Thymus (tissue), 14 donors: ENCODE measurements at places on chromosomes 6 and 20.

- no peak for DNase-seq
These were observed 149.8 kb downstream of the SH3BGRL2 start for GRCh38 chr6:79780881-79781280.

DNA sequence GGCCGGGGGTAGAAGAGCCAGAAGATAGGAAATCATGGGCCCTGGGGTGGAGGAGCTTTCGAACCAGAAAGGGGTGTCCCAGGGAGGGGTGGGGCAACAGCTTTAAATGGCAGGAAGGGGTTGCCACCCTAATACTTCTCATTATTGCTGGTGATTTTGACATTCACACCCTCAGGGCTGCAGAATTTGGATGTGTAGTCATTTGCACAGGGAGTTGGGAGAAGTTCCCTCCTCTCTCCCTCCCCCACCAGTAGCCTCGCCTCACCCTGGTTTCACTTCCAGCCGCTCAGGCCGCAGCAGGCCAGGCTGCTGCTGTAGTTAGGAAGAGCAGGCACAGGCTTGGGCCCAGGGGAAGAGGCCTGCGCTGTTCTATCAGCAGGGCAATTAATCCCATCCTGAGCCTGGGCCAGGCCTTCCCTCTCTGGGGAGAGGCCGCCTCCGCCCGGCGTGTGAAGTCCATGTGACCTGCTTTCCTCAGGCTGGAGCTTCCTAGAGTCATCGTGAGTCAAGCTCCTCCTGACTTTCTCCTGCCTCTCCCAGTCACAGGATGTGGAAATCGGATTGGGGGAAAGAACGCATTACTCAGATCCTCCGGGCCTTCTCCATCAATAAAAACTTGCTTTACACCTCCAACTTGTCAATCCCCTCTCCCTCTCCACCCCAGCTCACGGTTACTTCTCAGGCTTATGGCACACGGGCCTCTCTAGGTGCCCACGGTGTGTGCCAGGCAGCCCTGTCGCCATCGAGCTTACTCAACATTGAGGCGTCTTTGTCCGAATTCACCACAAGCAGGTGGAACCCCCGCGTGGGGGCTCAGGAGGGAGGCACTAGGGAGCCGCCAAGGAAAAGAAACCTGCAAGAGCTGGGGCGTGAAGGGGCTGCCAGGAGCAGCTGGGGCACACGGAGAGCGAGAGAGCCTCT lies 7.8 kb downstream of the ADTRP start:
- DNase-seq = no peak

DNA sequence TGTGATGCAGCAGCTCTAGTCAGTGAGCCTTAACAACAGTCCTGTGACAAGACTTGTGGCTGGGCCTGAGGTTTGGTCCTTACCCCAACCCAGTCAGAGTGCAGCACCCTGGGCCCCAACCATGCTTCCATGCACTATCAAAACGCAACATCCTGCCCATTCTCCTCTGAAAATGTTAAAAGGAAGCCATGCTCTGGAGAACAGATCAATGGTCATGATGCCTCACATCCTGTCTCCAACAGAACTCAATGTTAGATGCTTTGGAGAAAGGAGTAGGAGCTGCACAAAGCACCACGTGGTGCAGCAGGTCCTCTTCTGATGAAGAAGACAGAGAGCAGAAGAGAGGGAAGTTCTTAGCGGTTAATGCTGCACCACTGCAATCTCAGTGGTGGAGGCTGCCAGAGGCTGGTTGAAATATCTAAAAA lies 41.9 kb downstream of the TRAM2 start:
- DNase-seq = no peak

GRCh38 chr20:63775096-63775978 lies 35.8 kb downstream of the SLC2A4RG start:
- peak; percentile 68 for DNase-seq

DNA sequence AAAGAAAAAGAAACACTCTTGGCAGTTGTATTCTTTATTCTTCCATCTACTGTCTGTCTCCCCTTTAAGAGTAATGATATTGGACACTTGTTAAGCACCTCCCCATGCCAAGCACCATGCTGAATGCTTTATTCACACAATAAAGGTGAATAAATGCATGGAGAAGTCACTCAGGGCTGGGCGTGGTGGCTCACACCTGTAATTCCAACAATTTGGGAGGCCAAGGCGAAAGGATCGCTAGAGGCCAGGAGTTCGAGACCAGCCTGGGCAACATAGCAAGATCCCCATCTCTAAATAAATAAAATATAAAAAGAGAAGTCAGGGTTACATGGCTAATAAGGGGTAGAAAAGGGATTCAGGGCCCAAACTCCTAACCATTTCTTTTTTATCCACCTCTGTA lies 32.1 kb downstream of the CEP250 start:
- DNase-seq = no peak

DNA sequence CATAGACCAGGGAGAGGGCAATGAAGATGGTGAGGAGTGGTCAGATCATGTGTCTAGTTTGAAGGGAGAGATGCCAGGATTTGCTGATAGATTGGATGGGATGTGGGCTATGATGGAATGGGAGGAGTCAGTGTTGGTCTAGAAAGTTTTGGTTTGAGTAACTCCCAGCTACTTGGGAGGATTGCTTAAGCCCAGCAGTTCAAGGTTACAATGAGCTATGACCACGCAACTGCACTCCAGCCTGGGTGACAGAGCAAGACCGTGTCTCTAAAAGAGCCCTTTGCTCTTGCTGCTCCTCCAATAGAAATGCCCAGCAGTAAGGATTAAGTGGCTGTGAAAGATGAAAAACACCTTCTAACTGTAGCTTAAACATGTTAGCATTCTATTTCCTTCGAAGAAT lies 18.2 kb upstream of the LAMP5 start:
- no peak for DNase-seq

DNA sequence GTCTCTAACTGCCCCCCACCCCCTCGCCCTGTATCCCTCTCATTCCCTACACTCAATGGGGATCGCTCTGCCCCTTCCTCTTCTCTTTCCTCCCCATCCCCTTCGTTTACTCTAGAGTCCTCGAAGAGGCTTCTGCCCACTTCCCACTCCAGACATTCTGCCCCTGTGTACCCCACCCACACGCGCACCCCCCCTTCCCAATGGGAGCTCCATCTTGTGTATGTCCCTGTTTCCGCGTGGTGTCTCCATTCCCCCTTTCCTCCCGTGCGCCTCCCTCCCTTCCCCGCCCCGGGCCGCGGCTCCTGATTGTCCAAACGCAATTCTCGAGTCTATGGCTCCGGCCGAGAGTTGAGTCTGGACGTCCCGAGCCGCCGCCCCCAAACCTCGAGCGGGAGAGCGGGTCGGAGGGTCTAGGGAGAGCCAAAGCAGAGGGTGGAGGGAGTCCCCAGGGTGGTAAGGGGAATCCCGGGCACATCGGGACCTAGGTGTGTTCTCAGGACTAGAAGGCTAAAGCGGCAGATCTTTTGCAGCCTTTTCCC lies 679 bp upstream of the RING1 start:
- no peak for DNase-seq

DNA sequence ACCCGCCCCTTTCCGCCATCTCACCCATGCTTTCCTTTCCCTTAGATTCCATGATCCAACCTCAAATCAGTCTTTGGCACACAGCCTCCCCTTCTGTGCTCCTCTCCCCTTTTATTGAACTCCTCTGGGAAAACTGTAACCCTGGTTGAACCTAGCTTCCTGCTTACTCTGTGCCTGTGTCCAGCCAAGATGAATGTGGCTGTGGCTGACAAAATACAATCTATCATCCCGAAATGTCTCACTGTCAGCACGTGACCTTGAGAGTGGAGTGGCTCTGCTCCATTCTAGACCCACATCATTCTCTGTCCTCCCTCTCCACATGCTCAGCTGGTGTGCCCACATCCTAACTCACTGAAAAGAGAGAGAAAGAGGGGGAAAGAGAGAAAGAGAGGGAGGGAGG lies 11.0 kb downstream of the NCR2 start:
- no peak for DNase-seq

DNA sequence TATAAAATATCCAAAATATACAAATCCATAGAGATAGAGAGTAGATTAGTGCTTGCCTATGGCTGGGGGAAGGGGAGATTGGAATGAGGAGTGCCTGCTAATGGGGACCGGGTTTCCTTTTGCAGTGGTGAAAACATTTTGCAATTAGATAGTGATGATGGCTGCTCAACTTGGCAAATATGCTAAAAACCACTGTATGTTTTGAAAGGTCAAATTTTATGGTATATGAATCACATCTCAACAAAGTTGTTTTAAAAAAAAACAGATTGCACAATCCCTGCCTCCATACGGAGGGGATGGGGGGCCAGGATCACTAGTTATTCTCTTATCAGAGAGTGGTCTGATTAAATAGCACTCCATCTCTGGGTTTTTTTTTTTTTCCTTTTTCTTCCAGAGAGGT lies 76.9 kb upstream of the RIPOR2 start:
- DNase-seq = no peak

DNA sequence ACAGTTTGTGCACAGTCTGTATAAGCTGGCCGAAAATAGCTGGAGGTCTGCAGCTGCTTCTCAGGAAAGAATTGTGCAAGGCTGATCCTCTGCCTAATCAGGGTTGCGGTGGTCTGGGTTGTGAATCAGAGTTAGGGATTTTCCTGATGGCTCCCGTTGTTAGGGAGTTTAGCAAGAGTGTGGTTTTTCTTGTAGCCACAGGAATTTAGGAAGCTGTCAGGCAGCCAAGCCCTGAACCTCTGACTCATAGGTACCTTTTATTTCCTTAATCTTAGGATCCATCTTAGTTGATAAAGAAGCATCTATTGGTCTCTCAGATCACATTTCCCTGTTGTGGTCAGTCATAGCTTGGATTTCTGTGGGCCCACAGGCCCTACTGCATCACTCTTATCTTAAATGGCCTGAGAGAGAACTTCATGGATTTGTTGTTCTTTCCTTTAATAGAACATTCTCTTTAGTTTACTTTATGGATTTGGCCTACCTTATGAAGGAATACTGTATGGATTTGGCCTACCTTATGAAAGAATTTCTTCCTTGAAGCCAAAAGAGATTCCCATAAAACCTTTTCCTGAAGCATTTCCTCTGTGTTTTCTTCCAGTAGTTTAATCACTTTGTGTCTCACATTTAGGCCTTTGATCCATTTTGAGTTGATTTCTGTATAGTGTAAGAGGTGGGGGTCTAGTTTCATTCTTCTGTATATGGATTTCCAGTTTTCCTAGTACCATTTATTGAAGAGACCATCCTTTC lies 10.3 kb downstream of the KIF25 start:
- no peak for DNase-seq

GRCh38 chr20:63176427-63177133 lies 39.4 kb downstream of the YTHDF1 start:
- DNase-seq = no peak
